ENCODE measurements at places on chromosomes 1 and 21.

DNA sequence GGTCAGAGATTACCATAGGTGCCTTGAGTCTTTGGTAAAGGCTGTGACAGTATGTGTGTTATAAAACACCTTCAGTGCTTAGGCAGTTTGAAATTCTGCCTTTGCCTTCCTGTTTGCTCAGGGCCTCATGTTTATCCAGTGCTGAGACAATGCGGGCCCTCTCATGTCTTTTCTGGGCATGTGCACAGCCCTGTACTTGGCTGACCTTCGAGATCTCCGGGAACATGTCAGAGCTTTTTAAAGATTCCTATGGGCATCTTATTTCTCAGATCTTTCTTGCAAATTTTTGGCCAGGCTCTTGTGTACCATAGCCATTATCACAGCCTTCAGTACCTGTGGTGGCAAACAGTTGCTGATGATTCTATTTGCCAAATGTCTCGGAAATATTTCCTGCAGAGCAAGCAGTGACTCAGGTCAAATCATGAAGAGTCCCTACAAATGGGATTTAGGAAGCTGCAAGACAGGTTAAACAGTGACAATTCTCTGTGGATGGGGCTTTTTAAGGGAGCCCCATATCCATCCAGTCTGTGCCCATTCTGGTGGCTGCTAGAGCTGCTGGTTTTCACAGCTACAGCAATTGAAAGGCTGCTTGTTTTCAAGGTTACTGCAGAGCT, 42.1 kb downstream of the HOOK1 start:
- DNase-seq = no peak

DNA sequence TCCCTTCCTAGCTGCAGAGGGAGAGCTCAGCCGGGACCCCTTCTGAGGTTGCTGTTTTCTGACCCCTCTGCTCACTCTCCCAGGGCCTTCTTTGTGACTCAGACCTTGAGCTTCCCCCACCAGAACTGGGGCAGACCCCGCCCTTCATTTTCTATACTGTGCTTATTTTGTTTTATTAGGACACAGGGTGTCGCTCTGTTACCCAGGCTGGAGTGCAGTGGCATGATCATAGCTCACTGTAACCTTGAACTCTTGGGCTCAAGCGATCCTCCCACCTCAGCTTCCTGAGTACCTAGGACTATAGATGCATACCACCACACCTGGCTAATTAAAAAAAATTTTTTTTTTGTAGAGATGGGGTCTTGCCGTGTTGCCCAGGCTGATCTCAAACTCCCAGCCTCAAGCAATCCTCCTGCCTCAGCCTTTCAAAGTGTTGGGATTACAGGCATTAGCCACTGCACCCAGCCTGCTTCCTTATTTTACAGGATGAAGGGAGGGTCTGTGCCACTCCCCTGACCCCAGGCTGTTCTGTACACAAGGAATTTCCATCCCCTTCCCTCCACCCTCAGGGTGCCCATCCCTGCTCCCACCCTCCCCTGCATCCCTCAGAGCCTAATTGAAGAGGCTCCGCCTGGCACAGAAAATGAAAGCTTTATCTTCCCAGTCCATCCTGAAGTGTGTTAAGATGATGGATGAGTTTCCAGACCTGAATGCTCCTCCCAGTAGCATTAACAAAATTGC, 195.2 kb upstream of the POU3F1 start:
- no peak for DNase-seq

GRCh38 chr1:8430476-8430875, 112.6 kb downstream of the SLC45A1 start:
- DNase-seq = no peak

- no peak for DNase-seq
Measured at GRCh38 chr1:87349036-87349435, 20.4 kb downstream of the LMO4 start.

DNA sequence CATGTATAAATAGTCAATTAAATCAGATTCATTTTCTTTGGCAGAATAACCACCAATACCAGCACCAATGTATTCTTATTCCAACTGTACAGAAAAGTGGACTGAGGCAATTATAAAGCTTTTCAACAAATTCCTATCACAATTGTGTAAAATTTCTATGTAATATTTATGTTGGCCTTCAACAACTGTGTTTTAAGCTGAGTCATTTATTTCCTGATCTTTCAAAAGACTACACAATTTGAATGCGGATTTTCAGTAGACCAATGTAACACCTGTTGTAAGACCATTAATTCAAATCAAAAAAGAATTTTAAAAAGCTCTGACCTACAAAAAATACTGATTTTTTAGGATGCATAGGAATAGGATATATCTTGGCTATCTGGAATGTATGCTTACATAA, 25.5 kb downstream of the GPATCH2 start:
- DNase-seq = no peak

DNA sequence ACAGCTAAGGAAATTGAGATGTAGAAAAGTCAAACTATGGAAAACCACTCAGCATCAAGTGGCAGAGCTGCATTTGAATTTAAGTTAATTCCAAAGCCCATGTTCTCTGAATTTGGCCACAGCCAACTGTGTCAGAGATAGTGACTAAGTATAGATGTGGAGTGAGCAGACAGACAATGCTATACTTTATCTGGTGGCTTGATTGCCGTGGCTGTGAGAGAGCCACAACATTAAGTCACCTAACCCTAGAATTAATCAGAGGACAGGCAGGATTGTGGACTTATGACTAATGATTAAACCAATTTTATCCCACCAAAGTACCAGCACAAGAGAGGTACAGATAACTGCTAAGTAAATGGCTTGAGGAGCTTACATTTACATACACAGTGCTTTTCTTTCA, 209.8 kb downstream of the TPR start:
- no peak for DNase-seq

GRCh38 chr1:230855886-230856285, 12.4 kb downstream of the C1orf198 start:
- DNase-seq = no peak

DNA sequence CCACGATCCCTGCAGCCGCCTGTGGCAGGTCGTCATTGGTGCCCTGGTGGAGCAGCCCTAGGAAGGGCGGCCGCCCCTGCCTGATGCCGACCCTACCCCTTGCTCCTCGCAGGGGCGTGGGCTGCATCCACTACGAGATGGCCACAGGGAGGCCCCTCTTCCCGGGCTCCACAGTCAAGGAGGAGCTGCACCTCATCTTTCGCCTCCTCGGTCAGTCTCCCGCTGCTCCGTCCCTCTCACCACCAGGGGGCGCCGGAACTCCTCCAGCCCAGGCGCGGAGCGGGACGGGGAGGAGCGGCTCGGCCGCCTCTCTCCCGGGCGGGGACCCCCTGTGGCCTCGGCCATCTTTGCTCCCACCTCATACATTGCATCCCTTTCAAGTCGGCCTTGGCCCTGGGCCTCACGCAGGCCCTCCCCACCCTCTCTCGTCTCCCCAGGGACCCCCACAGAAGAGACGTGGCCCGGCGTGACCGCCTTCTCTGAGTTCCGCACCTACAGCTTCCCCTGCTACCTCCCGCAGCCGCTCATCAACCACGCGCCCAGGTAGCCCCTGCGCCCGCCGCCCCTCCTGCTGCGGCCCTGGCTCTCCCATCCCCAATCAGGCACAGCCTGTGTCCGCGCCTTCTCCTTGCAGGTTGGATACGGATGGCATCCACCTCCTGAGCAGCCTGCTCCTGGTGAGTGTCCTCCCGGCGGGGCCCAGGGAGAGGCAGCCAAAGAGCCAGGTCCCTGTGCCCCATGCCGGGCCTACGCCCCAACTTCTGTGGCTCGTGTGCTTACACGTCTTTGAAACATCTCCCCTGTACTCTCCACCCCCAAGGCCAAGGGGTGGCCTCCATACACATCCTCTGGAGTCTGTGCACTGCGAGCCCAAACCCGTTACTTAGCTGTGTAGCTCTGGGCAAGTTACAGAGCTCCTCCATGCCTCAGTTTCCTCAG, 24.7 kb downstream of the CDK18 start:
- peak; percentile 84 for DNase-seq

GRCh38 chr1:199044191-199044590, 405.4 kb downstream of the PTPRC start:
- no peak for DNase-seq

- no peak for DNase-seq
Measured at GRCh38 chr1:246404078-246404477, 103.0 kb downstream of the SMYD3 start.

DNA sequence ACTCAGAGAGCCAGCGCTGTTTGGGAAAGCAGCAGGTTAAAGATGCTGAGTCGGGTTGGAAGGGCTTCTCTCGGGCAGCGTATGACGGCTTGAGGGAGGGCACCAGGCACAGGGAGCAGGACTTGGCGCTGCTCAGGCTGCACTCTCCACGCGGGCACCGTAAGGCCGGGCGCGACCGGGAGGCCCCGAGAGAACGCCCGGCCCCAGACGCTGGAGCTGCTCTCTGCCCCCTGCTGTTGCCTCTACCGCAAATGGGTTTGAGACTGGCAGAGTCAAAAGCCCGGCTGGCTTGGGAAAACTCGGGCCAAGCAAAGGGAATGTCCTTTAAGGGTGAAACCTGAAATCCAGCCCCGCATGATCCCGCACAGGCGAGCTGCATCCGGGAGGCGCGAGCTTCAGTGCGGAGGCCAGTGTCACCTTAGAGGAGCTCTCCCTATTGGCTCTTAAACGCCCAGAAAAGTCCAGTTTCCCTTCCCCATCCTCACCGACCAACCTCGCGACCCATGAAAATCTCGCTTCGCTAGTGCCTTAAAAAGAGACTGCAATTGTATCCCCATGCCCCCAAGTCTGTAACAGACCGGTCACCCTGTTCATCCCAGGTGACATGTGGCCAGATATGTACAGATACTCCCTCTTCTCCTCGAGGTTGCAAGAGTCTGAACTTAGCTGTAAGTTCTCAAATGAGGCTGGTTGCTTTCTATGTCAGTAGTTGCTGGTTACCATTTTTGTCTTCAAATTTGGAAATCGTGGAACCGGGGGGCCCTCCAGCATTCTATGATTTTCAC, 1.1 kb downstream of the PRRX1 start:
- DNase-seq = no peak

DNA sequence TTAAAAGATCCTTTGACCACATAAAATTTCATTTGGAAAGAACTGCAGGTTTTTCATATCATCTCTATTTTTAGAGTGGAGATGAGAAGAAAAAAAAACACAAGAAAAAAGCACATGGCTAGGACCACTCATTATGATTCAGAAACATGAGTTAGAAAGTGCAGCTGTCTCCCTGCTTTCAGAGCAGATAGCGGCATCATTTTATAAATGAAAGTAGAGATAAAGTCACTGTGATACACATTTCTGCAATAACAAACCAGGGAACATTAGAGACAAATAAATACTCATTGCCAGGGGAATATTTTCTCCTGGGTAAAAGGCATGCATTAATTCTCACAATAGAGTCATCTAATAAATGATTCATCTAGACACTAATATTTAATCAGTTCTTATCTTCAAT, 87.5 kb upstream of the PLPPR4 start:
- DNase-seq = no peak

- no peak for DNase-seq
Measured at GRCh38 chr1:170823120-170823519, 112.2 kb upstream of the MROH9 start.
